CD14-positive monocyte (primary cell): ENCODE measurements at places on chromosomes 2 and 18.

DNA sequence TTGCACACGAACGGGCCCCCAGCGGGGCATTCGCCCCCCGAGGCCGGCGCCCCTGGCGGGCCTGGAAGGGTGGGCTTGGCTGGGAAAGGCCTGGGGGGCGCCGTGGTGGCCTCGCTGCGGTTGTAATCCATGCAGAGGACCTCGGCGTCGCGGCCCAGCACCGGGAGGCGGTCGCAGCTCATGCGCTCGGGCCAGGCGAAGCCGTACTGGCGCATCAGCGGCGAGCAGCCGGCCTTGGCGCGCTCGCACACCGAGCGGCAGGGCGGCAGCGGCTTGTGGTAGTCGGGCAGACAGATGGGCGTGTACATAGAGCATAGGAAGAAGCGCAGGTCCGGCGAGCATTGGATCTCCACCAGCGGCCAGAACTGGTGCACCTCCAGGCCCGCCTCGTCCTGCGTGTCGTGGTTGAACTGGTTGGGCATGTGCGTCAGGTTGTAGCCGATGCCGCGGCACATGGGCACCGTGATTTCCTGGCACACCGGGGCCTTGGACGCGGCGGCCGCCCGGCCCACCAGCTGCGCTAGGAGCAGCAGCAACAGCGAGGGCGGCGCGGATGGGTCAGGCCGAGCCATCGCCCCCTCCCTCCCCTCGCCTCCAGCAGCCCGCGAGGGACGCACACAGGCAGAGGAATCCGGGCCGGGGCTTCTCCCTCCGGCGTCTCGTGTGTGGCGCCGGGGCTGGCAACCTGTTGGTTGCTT, 1.4 kb downstream of the FZD5 start:
- DNase-seq = peak; percentile 27

DNA sequence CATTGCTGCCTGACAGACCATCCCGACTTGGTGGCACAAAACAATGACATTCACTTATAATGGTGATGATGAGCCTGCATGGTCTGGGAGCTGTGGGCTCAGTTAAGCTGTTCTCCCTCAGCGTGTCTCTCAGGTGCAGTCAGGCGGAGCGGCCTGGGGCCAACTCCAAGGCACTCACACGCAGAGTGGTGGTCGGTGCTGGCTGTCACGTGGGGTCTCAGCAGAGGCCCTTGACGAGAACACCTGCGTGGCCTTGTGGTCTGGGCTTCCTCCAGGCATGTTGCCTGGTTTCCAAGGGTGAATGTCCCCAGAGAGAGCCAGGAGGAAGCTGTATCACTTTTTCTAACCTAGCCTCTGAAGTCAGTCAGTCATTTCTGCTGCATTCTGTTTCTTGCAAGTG, 29.8 kb downstream of the ARMC9 start:
- no peak for DNase-seq

DNA sequence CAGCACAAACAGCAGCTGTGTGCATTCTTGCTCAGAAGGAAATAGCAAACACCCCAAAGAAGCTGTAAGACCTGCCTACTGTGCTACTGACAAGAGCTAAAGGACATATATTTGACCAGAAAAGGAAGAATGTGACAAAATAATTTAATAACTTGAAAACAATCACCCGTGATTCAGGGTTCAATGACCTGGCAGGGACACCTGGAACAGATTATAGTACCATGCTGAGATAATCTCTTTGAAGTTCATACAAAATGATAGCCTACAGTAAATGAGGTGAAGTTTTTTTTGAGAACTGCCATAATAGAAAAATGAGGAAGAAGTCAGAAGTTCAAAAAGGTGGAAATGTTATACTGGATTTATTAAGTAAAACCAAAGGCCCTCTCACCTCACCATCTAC, 324.8 kb upstream of the GULP1 start:
- no peak for DNase-seq

DNA sequence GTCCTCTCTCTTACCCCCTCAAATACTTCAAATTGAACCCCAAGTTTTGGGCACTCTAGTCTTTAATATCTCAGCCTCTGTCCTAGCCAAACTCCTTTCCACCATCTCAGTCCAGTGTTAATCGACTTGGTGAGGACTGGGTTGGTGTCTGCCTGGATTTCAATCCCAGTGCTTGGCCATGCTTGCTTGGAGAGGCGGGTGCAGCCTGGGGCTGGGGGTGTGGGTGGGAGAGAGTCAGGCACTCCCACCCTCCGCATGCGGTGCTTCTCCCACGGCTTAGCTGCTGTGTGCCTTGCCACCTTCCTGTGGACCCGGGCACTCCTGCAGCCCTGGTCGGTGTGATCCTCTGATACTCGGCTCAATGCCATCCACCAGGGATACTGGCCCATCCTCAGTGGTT, 220.8 kb upstream of the HDAC4 start:
- DNase-seq = no peak

DNA sequence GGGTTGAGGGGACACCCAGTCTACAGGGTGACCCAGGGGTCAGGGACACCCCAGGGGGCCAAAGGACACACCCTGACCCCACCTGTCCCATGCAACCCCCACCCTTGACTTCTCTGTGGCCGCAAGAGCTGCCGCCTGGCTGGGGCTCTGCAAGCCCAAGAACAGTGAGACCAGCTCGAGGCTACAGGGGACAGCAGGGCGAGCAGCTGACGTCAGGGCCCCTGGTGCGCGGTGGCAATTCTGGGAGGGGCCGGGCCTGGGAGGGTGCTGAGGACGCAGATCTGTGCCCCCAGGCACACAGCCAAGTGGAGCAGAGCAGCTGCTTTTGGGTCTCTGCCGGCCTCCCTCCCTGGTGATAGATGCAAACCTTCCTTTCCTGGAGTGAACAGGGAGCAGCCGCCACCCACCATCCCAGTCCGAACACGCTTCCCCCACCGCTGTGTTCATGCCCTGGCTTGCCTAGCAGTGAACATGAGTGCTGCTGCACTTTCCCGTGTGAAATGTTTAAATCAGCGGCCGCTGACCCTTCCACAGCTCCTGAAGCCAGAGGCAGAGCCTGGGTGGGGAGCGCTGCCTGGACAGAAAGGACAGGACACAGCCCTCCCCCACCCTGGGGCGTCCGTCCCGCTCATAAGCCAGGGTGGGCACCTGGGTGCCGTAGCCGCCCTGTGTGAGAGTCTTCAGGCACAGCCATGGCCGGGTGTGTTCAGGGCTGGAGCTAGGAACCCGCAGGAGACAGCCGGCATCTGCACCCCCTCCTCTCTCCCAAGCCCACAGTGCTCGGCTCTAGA, 46.9 kb downstream of the SLC66A2 start:
- no peak for DNase-seq

DNA sequence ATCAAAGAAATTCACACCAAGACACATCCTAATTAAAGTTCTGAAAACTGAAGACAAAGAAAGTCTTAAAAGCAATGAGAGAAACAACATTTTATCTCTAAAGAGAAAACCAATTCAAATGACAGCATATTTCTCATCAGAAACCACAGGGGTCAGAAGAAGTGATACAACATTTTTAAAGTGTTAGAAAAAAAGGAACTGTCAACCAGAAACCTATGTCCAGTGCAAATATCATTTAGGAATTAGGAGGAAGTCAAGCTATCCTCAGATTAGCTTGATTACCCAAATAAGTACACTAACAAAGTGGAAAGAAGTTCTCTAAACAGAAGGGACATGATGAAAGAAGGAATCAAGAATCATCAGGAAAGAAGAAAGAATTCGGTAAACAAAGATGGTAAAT, 59.5 kb upstream of the BCL2L11 start:
- peak; percentile 63 for DNase-seq

DNA sequence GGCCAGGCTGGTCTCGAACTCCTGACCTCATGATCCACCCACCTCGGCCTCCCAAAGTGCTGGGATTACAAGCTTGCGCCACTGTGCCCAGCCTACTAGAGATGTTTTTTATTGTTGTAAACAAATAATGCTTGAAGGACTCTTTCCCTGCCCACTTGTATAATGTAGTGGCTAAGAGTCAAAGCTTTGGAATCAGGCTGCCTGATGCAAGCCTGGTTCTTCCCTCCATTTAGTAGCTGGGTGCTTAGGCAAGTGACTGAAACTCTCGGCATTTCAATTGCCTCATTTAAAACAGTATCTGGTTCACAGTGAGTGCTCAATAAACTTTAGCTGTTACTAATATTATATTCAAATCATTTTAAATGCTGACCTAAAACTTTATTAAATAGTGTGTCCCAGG, 264.0 kb upstream of the FBXO11 start:
- peak; percentile 21 for DNase-seq

- no peak for DNase-seq
These were observed 581.8 kb downstream of the RNF144A start for GRCh38 chr2:7499018-7499417.

DNA sequence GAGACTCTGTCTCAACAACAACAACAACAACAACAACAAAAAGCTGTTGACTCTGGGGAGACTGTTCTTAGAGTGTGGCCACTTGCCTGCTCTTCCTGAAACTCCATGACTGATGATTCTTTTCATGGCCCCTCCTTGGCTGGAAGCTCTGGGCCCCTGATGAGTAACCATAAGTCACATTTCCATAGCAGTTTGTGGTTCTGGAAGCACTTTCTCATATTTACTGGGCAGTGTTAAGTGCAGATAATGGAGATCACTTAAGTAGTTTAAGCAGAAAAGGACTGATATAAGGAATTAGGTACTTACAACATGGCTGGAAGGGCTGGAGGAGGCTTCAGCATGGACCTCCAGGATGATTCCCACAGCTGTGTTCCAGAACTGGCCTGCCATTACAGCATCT, 147.3 kb upstream of the DLX2 start:
- DNase-seq = no peak

GRCh38 chr2:173496746-173497145, 142.1 kb downstream of the CDCA7 start:
- no peak for DNase-seq

DNA sequence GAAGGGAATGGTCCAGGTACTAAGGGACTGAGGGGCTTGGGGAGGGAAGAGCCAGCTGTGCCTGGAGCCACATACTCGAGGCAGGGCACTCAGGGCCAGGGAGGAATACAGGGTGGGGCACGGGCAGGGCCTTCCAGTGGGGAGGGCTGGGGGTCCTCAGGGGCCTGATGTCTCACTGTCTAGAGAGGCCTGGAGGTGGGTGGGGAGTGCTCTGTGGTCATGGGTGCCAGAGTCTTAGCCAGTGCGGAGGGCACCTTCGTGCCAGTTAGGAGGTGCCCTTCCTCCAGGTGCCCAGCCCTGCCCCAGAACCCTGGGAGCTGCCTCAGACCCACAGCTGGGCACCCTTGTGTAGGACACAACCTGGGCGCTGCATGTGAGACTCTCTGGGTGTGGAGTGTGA, 81.2 kb downstream of the SMAD7 start:
- no peak for DNase-seq

DNA sequence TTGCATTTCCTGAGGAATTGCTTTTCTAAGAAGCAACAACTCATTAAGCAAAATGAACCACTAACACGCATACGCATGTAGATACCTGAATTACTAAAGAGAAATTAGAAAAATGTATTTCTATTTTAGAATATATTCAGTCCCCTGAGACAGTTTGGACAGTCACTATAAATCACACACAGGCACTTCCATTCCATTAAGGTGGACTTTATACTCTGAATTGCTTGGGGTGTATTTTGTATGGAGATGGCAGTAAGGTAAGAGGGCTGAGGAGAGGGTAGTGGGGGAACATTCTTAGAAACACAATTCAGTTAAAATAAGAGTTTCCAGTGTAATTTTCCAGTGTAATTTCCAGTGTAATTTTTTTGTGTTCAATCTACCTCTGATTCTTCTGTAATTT, 1.8 kb downstream of the CCDC141 start:
- DNase-seq = no peak

GRCh38 chr2:58907644-58908043, 666.5 kb upstream of the FANCL start:
- DNase-seq = no peak

GRCh38 chr2:124027182-124027581, 2.1 kb downstream of the CNTNAP5 start:
- no peak for DNase-seq

- no peak for DNase-seq
These were observed 1604.8 kb upstream of the ZEB2 start for GRCh38 chr2:146124741-146125140.

DNA sequence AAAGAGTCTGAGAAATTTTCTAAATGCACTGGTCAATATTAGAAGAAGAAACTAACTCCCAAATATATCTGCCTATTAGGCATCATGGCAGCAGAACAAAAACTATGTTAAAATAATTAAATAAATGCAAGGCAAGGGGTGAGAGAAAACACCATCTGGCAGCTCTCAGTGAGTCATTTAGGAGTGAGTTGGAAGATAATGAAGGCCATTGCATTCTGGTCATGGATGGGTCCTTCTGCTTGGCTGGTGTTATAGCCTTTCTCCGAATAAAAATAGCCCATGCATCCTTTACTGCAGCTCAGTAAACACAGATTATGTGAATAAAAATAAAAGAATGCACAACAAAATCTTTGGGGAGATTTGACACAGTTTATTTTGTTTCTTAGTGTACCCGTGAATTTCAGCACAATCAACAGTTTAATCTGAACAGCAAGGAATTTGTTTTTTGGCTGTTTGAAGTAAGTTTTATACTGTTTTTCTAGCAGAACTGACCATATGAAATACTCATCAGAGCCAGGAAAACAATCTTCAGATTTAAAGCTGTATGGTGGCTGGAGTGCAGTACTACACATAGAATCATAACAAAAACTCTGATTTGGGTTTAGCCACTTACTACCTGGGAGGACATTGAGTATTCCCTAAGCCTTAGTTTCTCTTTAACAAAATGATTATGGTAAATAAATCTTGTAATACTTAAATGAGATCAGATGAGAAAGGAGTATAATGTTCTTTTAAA, 225.1 kb upstream of the ITGA4 start:
- DNase-seq = no peak

DNA sequence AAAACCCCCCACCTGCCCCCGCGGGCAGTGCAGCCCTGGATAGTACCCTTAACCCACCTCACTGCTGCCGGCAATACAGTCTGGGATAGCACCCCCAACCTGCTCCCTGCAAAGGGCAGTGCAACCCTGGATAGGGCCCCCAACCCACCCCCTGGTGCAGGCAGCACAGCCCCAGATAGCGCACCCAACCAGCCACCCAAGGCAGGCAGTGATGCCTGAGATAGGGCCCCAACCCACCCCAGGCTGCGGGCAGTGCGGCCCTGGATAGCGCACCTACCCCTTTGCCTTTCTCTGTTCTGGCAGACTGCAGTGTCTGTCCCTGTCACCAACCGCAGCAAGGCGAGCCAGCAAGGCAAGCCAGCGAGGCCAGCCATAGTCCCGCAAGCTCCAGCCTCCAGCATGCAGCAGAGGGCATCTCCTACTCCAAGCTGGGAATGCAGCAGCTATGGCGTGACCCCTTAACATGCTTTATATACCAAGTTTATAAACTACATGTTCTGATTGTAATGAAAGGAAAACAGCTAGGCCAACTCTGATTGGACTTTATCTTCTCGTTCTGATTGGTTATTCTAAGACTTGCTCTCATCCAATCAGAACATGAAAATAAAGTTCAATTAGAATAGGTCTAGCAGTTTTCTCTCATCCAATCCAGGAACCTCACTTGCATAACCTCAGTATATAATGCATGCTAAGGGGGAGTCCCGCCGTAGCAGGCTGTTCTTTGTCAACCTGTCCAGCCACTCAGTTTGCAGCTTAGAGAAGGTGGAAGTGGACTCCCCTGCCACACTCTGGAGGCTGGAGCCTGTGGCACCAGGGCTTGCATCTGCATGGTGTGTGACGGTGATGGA, 34.1 kb upstream of the ANKRD62 start:
- DNase-seq = no peak

- DNase-seq = no peak
These were observed 224.1 kb downstream of the LRP1B start for GRCh38 chr2:141906678-141907077.

GRCh38 chr2:73283545-73284295, 558 bp downstream of the FBXO41 start:
- no peak for DNase-seq

GRCh38 chr18:57429167-57430078, 5.8 kb upstream of the ONECUT2 start:
- DNase-seq = no peak
